Brain (organoid and tissue), 16 donors: ENCODE measurements at places on chromosomes 12 and 14.
A peak's percentile ranks its signal among the peaks of the same experiment; 100 is the strongest.

DNA sequence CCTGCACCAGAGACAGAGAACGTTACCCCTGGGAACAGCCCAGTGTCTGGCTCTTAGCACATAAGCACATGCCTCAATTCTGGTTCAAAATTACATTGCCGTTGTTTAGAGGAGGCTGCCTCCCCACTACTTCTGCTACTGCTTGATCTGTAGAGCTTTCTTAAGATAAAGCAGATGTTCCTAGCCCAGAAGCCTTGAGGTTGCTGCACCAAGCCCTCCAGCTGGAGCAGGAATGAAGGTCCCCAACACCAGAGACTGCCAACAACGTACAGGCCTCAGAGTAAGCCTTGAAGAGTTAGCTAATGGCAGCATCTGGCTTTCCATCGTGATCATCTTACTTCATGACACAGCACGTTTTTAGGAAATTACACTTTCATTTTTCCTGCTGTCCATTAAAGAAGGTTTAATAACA, 34.7 kb upstream of the AMIGO2 start:
- DNase-seq: no peak

DNA sequence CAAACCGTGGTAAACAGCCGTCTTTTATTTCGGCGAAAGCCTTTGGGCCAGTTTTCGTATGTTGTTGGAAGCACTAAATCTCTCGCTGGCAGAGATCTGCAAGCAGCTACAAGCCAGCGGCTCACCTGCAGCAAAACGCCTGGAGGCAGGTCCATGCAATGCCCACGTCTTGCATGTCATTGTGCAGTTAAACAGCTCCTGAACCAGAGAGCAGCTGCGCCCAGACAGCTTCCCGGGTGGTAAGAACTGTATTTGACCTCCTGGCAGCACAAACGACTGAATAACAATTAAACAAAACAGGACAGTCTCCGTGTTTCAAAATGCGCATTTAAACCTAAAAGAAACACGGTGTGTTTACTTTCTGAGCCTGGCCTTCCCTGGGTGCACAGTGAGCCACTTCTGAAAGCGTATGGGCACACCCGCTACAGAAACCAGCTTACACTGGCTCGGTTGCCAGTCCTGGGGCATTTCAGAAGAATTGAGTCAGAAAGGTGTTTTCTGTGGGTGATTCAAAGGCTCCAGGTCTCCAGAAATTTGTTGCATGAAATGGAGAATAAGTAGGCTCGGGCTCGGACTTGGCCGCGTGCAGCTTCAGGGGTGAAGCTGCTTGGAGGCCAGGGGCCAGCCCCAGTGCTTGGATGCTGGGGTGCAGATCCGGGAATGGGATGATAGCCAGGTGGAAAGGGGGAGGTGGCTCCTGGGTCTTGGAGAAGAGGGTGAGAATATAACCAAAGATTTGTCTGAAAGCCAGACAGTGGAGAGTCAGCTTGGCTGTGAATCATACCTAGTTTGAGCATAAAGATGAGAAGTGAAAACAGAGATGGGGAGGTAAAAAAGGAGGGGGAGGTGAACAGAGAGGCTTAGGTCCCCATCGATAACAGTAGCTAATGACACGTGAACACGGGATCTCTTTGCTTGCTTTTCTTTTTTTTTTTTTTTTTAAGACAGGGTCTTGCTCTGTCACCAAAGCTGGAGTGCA, 24.9 kb upstream of the FZD10 start:
- peak; percentile 62 for DNase-seq

GRCh38 chr12:93078059-93078458, 149.0 kb upstream of the EEA1 start:
- DNase-seq: no peak

DNA sequence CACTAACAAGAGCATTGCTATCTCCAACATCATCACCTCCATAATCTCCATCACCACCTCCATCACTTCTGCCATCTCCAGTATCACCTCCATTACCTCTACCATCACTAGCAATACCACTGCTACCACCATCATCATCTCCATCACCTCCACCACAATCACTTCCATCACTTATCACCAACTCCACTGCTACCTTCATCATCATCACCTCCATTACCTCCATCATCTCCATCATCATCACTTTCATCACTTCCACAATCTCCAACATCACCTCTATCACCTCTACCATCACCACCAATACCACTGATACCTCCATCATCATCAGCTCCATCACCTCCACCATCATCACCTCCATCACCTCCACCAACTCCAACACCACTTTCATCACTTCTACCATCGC, 102.4 kb upstream of the TMEM132C start:
- DNase-seq: no peak

DNA sequence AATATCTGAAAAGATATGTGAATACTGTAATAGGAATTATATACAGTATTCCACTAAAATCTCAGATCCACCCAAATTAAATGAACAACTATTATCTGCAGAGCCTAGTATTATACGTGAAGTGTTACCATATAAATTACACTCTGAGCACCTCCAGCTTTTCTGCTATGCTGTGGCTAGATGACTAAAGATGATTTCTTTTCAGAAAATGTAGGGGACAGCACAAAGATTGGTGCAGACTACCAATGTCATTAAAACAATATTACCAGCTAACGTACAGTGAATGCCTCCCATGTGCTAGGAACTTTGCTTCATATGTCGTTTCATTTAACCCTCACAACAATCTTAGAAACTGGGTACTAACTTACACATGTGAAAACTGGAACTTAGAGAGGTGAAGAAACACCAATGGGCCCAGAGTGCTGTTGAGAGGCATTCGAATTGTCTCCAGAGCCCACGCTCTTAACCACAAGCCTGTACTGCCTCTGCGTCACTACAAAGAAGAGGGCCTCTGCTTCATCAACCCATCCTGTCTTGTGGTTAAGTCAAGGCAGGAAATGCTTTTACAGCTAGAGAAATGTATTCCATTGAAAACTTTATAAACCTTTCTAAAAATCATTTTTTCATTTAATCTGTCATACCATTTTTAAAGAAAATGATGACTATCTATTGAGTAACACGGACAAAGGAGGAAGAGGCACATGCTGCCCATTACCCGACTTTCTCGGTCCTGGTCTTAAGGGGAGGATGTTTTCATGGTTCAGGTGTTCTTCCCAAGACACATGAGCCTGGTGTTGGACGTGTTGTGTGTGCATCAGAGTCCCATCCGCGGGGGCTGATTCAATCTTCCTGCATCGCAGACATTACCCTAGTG, 1.3 kb downstream of the GPR65 start:
- no peak for DNase-seq

DNA sequence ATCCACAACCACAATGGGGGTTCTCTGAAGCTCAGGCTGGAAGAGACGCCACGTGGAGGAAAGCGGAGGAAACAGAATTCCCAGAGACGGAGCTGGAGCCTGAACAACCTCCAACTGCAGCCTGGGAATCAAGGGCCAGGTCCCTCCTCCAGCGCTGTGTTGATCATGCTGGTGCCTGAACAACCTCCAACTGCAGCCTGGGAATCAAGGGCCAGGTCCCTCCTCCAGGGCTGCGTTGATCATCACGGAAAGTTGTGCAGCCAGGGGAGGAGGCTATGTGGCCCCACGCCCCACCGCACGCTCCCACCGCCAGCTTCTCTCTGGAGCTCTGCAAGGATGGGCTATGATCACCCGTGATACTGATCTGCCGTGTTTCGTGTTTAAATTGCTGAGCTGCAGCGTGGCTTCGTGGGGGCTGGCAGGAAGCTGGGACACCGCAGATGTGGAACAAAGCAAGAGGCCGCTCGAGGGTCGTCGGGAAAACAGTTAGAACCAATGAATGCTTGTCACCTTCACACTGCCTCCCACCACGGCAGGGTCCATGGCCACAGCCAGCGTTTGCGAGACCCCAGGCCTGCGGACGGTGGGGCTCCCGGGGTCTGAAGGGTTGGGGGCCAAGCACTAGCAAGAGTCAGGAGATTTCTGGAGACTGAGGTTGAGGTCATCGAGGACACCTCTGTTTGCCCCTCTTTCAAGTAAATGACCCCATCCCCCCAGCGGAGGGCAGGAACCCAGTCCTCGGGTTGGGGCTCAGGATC, 51.8 kb upstream of the FBRSL1 start:
- DNase-seq: no peak

- no peak for DNase-seq
Measured at GRCh38 chr14:22533739-22534359, 55.2 kb downstream of the DAD1 start.

- peak; percentile 26 for DNase-seq
Measured at GRCh38 chr14:87567618-87568295, 425.2 kb downstream of the GALC start.

DNA sequence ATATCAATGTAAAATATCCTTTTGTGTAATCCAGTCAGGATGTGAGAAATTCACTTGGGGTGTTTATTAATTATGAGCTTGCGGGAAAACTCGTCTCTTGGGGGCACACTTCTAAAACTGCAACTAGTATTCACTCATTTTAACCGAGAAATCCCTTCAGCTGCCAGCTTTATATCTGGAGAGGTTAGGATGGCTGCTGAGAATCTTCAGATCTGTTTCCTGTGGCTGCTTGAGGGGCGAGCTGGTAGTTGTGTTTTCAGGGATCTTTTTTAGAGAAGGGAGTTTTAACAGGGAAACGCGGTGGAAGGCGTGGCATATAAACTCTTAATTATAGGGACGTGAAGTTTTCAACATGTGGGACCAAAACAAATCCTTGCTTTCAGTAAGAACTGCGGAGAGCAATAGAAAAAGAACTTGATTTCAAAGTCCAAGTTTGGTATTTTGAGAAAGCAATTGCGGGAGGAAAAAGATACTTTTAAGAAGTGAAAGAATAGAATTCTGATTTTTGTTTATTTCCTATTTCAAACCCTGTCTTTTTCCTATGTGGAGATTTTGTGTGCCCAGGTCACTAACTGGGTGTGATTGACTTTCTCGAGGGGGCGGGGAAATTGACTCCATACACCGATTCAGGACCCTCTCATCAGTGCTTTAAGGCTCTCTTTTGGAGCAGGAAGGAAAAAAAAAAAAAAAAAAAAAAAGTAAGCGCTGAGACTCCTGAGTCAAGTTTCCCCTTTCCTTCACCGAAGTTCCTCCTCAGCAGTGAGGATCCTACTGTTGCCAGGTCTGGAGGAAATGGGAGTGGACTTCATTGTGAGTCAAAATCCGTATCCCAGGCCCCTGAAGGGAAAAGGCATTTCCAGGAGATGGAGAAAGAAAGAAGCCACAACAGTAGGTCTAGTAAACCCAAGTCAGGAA, 1.1 kb downstream of the PPFIBP1 start:
- DNase-seq: peak; percentile 61

- DNase-seq: no peak
Measured at GRCh38 chr12:105698075-105698474, 367.6 kb downstream of the C12orf75 start.

DNA sequence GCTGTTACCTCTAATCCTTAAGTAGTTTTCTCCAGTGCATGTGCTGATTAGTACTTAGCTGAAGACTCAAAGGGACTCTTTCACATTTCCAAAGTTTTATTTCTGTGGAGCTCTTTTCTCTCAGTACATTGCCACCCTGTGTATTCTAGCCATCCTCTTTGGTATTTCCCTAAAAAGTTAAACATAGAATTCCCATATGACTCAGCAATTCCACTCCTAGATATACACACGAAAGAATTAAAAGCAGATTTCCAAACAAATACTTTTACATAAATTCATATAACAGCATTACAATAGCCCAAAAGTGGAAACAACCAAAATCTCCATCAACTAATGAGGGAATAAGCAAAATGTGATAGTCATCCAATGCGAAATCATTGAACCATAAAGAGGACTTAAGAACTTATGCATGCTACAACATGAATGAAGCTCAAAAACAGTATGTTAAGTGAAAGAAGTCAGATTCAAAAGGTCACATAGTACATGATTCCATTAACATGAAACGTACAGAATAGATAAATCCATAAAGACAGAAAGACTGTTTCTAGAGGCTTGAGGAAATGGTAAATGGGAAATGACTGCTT, 9.0 kb upstream of the NOVA1 start:
- DNase-seq: no peak

- no peak for DNase-seq
Measured at GRCh38 chr14:65465584-65465983, 53.1 kb downstream of the FUT8 start.

- no peak for DNase-seq
Measured at GRCh38 chr12:70617450-70617849, 19.8 kb downstream of the PTPRB start.

GRCh38 chr12:131407221-131408035, 303.5 kb upstream of the SFSWAP start:
- no peak for DNase-seq

DNA sequence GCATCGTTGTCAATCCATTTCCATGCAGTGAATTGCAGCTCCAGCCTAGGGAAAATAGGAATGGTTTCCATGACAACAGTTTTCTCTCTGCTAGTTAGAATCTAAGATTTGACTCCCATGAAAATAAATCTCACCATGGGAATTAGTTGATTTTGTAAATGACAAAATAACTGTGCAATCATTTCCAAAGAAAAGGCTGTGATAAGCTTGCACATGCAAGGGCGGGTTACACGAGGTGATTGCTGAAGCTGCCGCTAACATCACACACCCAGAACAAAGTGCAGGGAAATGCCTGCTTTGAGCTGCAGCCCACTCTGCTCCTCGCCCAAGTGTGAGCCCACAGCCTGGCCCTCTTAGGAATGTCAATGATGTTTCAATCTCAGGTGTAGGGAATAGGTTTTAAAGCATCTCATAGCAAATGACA, 53.8 kb downstream of the TRIM9 start:
- DNase-seq: peak; percentile 89
